ENCODE measurements at places on chromosomes 3 and 15.

- DNase-seq: no peak
These were observed 4.8 kb downstream of the SCG5 start for GRCh38 chr15:32646291-32646690.

GRCh38 chr3:113241292-113242095 lies 30.1 kb downstream of the BOC start:
- no peak for DNase-seq

GRCh38 chr3:124351430-124352148 lies 359.7 kb upstream of the ROPN1 start:
- no peak for DNase-seq

- no peak for DNase-seq
These were observed 31.2 kb upstream of the ALDH1L1 start for GRCh38 chr3:126211569-126211968.

DNA sequence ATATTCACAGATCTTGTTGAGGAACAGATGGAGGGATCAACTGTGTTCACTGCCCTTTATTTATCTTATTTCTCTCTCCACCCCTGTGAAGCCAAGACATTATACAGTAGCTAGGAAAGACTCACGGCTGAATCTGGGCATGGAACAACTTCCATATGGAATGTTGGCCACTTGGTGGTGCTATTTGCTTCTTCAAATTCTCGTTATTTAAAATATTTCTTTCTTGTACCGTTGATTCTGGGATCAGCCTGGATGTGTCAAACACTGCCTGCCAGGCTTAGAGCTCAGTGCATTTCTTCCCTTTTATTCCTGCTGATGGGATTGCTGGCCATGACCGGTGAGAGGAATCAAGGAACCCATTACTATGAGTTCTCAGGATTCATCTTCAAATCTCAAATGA lies 17.5 kb upstream of the GASK1A start:
- DNase-seq: no peak

DNA sequence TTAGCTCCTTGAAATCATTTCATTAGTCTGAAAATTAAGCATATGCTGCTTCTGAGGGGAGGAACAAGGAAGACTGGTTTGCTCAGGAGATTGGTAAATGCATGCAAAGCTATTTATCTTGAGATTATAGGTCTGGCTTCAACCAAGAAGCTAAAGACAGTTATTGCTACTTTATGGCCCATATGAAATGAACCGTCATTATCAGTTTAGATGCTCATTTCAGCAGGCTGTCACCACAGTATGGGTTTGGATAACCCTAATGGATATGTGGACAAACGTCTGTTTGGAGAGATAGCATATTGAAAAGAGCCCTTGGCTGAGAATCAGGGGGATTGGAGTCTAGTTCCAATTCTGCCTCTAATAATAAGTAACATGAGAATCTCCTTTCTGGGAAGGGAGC lies 922.6 kb downstream of the TUSC7 start:
- DNase-seq: no peak

DNA sequence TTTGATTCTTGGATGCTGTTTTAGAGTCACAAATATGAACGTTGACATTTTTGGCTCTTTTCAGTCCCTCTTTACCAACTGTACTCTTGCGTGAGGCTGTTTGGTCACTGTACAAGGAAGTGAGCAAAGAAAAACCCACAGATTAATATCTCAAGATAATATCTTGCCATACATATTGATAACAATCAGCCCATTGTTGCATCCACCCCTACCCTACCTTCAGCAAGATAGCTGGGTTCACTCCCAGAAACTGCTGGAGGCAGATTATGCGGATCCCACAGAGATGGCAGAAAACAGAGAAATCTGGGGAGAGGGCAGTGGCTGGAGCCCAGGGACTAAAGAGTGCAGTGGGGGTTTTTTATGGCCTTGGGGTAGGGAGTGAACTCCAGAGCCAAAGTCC lies 29.9 kb upstream of the MFSD1 start:
- no peak for DNase-seq

- no peak for DNase-seq
These were observed 253.4 kb downstream of the IGSF11 start for GRCh38 chr3:118781232-118781631.

- no peak for DNase-seq
These were observed 93.4 kb upstream of the NR2E3 start for GRCh38 chr15:71716990-71717389.

GRCh38 chr15:94403331-94403730 lies 172.0 kb downstream of the MCTP2 start:
- DNase-seq: no peak

DNA sequence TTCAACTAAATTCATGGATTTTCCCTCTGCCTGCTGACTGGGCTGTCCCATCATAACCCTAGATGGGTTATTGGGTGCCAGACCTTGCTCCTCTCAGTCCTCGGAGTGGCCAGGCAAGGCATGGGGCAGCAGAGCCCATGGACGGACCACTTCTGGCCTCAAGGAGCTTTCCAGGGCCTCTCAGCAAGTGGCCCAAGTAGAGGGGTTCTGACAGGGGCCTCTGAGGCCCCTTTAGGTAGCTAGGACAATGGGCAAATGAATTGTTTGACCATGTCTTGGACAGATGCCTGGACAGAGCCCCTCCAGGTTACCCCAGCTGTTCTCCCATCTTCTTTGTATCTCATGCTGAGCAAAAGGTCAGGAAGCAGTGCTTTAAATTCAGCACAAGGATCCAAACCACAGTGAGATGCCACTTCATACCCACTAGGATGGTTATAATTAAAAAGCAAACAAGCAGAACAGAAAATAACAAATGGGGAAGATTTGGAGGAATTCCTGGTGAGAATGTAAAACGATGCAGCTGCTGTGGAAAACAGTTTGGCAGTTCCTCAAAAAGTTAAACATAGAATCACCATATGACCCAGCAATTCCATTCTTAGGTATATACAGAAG lies 61.6 kb downstream of the SPSB4 start:
- DNase-seq: no peak

- no peak for DNase-seq
These were observed 226.3 kb downstream of the TAFA4 start for GRCh38 chr3:68706096-68706495.

GRCh38 chr3:57952208-57952631 lies 56.0 kb upstream of the FLNB start:
- no peak for DNase-seq

DNA sequence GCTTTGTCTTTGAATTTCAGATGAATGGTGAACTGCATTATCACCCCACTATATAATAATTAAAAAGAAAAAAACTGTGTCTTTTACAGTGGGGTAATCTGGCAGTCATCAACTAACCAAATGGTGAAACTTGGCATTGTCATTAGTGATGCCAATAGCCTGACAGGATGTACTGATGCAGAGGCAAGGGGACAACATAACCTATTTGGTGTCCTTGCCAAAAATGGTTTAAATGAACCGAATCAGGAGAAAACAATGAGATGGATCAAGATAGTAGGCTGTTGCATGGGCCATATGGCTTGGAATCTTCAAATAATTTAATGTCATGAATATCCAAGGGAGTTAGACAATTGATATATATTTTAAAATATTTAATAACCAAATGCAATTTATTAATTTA lies 738.7 kb downstream of the FHIT start:
- DNase-seq: no peak

- no peak for DNase-seq
These were observed 282.5 kb upstream of the CNTN3 start for GRCh38 chr3:74897006-74897405.

GRCh38 chr3:123019591-123019990 lies 8.0 kb downstream of the SEMA5B start:
- DNase-seq: no peak

DNA sequence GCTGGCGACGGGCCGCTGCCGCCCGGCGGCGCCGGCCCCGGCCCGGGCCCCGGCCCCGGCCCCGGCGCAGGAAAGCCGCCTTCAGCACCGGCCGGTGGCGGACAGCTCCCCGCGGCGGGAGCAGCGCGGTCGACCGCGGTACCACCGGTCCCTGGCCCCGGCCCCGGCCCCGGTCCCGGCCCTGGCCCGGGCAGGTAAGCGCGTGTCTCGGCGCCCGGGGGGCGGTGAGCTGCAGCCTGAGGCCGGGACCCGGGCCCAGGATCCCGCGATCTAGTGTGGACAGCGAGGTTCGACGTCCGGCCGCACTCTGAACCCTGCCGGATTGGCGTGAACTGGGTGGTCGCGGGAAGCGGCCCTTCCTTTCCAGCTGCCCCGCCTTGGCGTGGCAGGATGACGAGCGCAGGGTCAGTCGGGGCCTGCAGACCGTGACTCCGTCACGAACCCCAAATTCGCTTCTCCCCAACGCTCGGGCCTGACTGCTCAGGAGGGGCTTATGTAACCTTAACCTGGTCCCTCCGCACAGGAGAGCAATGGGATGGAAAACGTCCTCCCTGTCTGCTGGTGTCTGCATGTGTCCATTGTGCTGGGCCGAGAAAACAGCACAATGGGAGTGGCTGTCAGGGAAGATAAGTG lies 472 bp downstream of the BSN start:
- no peak for DNase-seq

GRCh38 chr3:197372047-197372661 lies 73.7 kb upstream of the DLG1 start:
- DNase-seq: no peak

- DNase-seq: no peak
These were observed 950.1 kb downstream of the TBL1XR1 start for GRCh38 chr3:176247191-176247590.

DNA sequence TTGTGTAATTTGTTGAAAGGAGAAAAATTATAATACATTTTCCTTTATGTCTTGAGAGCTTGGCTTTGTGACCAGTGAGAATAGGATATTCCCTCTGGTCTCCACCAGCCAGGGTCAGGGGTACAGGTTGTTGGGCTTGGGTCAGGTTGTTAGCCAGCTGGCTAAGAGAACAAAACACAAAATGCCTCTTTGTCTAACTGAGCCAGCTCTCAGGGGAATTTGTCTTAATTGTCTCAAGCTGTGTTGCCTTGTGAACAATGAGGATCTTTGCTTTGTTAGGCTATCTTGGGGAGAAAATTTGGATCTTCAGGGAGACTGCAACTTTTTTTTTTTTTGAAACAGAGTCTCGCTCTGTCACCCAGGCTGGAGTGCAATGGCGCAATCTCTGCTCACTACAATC lies 17.7 kb upstream of the GK5 start:
- DNase-seq: no peak

GRCh38 chr3:31919528-31919927 lies 61.5 kb downstream of the OSBPL10 start:
- no peak for DNase-seq

GRCh38 chr3:58349792-58350626 lies 17.3 kb downstream of the PXK start:
- DNase-seq: no peak

DNA sequence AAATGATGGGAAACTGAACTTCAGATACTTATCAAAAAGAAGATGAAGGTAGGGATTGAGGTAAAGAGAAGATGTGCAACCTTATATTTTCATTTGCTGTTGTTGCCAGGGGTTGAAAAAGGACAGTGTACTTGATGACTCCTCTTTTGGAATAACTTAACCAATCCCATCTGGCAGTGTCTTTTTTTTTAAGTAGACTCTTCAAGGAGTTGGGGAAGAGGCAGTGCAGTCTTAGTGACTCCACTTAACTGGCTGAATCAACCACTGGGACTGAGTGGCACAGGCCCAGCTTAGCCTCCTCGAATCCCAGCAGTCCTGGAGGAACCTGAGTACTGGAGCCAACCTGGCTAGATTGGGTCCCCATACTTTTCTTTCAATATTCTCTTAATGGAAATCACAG lies 27.3 kb upstream of the FILIP1L start:
- no peak for DNase-seq

DNA sequence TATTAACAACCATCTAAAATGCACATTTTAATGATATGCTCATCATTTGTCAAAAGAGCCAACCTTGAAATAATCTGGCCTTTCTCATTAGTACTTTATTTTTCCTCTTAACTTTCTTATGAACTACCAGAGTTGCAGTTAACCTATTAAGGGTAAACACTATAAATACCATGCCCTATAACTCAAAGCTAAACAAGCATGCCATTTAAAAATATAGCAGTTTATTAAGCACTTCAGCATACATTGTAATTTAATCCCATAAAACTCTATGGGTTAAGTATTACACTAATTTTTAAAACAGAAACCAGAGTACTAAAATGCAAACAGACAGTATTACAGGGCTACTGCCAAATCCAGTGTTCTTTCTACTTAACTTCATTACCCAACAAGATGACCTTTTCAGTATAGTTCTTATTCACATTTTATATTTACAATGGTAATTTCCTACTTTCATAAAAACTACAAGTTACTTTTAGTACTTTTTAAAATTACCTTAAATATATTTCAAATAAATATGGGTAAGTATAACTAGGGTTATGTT lies 11.8 kb downstream of the NPTN start:
- DNase-seq: no peak

DNA sequence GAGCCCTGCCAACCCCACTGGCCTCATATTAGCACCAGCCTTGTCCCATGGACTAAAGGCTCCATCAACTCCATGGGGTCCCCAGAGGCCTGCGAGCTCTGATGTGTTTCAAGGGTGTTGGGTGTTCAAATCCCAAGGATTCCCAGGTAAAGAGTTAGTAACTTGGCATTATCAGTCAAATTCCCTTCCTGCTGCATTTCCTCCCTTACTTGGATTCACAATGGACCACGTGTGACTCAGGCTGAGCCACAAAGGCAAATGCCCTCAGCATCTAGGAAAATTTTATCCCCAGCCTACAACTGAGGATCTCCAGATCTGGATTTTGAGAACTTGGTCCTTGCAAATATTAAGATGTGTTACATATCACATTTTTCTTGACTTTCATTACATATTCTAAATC lies 58.8 kb downstream of the GADL1 start:
- no peak for DNase-seq

GRCh38 chr3:157465741-157466140 lies 29.1 kb downstream of the PTX3 start:
- no peak for DNase-seq

DNA sequence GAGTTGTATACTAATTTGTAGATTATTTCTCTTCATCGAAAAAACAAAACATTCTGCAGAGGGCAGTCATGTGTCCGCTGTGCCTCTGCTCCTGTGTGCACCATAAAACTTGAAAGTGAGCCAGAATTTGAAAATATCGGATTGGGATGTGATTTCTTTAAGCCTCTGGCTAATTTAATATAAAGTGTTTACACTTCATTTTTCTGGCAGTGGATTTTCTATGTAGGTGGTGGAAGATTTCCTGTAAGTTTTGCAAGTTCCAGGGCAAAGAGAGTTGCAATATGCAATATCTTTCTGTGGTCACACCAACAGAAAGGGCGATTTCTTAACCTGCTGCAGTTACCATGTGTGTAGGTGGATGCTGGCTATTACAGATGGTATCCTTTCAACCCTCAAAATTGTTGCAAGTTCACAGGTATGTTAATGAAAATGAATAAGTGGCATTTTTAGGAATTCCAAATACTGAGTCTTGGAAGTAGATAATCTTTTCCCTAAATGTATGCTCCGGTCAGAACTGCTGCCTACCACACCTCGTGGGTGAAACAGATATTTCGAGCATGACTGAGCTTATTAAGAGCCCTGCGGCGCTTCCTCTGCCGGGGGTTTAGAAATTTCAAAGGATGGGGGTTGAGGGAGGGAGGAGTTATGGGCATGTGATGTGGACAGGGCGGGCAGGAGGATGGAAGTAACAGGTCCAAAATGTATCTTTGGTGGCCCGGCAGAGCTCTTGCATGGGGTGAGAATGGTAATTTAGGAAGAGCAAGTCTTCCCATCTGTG lies 134.0 kb downstream of the PGPEP1L start:
- no peak for DNase-seq

Measured in Right ventricle myocardium inferior (tissue), 1 donor.